ENCODE measurements at places on chromosomes 7 and 10.

DNA sequence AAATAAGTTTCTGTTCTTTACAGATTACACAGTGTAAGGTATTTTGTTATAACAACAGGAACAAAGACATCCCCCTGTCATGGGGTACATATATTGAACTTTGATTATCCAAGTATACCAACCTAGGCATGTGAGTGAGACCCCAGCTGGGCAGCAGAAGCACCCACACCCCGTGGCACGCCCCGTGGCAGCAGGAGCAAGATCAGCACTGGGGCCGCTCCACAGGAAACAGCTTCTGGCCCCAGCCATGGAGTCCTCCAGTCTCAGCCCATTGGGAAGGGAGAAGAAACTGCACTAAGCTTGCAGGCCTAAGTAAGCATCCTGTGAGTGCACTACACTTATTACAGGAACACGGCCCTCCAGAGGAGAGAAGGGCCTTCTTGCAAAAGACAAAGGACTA is 24.2 kb upstream of the TMEM72 start:
- DNase-seq = no peak

GRCh38 chr10:128631801-128632241 is 505.6 kb upstream of the MKI67 start:
- peak; percentile 65 for DNase-seq

DNA sequence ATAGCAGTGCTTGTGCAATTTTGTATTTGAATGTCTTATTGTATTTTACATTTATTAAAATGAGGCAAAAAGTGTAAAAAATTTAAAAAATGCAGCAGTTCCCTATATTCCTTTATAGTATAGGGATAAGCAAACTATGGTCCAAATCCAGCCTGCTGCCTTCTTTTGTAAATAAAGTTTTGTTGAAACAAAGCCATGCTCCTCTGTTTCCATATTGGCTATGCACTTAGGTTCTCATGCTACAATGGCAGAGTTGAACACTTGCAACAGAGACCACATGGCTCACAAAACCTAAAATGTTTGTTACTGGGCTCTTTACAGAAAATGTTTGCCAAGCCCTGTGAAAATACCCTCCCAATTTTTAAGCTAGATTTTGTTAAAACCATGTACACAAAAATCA is 50.1 kb downstream of the ARHGAP12 start:
- DNase-seq = no peak

- no peak for DNase-seq
Observed at GRCh38 chr10:114084215-114084614, 40.5 kb downstream of the ADRB1 start.

DNA sequence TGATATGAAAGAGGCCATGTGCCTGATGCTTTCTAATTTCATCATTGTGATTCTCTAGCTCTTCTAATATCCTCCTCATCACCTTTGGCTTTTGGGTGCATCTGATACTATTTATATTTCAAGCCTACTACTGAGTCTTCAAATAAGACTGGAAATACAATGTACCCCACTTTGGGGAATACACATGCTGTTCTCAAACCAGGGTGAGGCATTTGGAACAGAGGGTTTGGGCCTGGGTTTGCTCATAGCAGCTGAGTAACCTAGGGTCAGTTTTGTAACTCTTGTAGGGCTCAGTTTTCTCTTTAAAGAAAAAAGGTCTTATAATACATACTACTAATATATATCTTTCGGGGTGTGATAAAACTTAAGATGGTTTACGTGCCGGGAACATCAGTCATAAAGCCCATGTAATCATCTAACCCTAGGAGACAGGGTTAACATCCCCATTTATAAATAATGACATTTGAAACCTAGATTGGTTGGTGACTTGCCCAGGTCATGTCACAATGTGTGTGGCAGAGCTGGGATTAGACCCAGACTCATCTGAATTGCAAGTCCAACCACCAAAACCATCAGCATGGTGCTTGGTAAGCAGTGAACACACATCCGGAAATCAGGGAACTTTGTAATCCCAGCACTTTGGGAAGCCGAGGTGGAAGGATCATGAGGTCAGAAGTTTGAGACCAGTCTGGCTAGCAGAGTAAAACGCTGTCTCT is 23.0 kb downstream of the AKR1B15 start:
- no peak for DNase-seq

GRCh38 chr10:37572206-37572605 is 285.2 kb downstream of the ZNF248 start:
- DNase-seq = no peak

DNA sequence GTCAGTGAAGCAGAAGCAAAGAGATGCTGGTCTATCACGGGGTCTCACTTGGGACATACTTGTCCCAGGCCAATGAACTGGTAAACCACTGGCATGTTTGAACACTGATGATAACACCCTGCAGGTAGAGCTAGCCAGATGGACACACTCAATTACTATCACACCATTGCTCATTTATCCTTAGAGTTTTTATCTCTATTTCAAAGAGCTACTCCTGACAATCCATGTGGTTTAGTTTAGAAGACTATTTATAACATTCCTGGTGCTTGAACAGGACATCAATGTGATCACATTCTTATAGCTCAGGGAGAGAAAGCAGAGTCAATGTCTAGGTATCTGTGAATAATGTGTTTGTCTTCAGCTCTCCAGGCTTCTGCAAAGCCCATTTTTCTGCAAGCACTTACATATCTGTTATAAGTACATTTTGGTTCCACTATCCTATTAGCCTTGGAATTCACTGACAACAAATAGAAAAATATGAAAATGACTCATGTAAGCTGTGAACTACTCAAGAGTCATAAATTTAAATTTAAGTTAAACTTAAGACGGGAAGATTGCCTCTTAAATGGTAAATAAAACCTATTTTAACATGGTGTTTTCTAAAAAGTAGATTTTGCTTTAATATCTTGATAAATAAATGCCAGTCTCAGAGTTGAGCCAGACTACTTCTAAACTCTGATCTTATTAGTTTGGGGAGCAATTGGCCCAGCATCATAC is 106.7 kb upstream of the MBL2 start:
- DNase-seq = no peak

DNA sequence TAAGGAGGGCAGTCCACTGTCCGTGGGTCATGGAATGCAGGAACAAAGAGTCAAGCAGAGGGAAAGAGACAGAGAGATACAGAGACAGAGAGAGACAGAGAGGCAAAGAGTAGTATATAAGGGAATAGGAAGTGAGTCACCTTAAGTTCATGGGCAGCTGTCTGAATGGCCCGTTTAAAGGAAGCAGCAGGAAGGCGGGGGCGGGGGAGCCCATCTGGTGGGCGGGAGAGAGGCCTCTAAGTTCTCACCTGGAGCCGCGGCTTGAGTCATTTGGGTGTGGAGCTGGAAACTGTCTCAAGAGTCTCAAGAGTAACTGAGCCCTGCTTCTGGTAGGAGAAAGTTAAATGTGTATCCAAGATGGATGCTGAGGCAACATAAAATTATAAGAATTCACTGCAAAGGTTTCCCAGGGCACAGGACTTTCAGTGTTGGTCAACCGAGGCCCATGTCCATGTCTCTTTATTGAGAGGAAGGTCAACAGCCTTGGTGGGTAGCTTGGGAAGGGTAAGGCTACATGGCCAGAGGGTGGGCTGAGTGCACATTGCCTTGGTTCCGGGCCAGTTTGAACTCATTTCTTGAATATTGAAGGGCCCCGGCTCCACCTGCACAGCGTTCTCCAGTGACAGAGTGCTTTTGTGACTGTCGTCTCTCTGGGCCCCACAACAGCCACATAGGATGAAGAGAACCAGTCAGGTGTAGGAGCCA is 85.5 kb upstream of the CACUL1 start:
- DNase-seq = no peak

GRCh38 chr7:4168041-4168440 is 514.1 kb upstream of the FOXK1 start:
- DNase-seq = no peak

DNA sequence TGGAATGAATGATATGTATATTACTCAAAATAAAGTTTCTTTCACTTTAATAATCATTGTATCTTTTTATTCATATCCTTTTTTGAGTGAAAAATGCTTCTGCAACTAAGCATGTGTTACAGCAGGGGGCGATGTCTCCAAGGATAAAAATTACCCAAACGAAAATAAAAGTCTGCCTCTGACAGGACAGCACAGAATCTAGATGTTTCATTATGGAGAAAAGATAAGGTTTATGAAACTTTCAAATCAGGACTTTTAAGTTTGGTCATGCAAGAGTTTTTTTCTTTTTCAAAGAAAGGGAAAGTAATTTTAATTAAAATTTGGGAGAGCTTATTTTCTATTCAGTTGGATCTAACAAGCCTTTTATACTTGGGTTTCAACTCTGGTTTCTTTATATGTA is 48.4 kb downstream of the TES start:
- DNase-seq = peak; percentile 79

DNA sequence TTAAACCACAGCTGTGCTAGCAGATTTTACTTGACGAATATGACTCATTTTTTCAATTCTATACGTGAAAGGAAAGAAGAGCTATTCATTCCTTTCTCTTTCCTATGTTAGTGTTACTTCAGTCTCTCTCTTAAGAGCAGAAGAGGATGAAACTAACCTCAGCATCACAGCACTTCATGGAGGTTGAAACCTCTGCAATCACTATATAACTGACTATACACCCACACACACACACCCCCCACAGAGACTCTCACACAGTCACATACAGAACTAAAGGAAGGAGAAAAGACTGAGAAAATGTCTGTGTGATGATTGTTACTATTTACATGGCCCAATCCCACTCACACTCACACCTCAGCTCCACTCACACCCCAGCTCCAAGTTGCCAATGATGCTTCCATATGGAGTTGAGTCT is 104.2 kb downstream of the KIF20B start:
- no peak for DNase-seq

Measured in brain (organoid and tissue), 16 donors.